Activated CD8-positive, alpha-beta T cell treated with anti-CD3 and anti-CD28 coated beads, Interleukin-2, amount 10 ng/mL, durations not matched to agents 7 days and 5 days (primary cell): ENCODE measurements at places on chromosomes 4 and X.

GRCh38 chrX:124592744-124593143 is 246.4 kb downstream of the SH2D1A start:
- H3K27me3 ChIP-seq, result no peaks in the 10 kb centered on the region
- H3K4me1 ChIP-seq, result no peaks in the 10 kb centered on the region
- H3K27ac ChIP-seq, result no peak overlapping the region
- no peaks in the 10 kb centered on the region for H3K36me3 ChIP-seq
- DNase-seq, result no peak
- no peak overlapping the region for H3K4me3 ChIP-seq

DNA sequence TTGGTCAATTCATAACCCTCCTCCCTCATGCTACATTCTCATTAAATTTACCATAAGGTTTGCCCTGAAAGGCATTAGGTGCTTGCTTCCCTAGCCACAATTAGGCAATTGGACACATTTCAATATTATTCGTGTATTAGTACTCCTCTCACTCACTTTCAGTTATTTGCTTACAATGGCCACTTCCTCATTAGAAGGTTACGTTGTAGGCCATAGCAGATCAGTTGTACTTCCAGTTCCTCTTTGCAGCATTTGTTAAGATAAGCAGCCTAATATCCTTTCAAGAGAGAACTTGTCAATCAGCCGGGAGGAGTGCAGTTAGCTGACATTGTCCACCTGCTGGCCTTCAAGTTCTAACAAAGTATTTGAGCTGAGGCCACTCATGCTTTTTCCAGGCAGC is 1017.2 kb downstream of the PCDH7 start:
- no peaks in the 10 kb centered on the region for H3K36me3 ChIP-seq
- no peak overlapping the region for H3K4me3 ChIP-seq
- no peak for DNase-seq
- H3K27ac ChIP-seq, result no peak overlapping the region

DNA sequence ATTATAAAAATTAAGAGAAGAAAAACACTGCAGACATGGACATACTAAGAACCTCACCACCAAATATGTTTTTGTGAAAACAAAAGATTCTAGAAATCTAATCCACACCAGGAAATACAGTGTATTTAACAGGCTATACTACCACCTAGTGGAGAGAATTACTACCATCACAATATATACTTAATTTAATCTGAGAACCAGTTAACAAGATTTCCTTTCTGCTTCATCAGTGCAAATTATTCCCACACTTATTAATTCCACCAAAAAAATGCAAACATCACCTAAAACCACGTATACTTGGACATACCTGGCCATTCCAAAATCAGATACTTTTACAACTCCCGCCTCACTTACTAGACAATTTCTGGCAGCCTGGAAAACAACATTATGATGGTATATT is 7.0 kb upstream of the TXK start:
- no peak overlapping the region for H3K27ac ChIP-seq
- H3K4me1 ChIP-seq, result peaks cover 49% of the 10 kb centered on the region
- H3K36me3 ChIP-seq, result peaks cover 14% of the 10 kb centered on the region
- no peaks in the 10 kb centered on the region for H3K27me3 ChIP-seq

DNA sequence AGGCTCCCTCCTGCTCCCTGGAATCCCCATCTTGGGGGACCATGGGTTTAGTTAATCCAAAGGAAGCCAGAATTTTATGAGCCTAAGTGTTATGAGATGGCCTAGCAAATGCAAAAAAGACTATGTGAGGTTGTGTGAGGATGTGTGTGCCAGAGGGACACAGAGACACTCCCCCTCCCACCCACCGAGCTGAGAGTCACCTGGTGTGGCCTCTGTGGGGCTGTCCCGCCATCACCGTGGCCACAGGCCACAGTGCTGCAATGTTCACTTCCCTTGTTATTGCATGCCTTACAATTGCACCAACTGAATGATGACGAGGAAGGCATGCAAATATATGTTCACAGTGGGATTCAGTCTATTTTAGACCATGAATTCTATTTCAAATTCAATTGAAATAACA is 601 bp upstream of the FGFBP2 start:
- peak; percentile 83 for DNase-seq
- H3K27ac ChIP-seq, result peak overlapping the region; percentile 76
- no peaks in the 10 kb centered on the region for H3K36me3 ChIP-seq

GRCh38 chr4:44038811-44039210 is 409.8 kb downstream of the KCTD8 start:
- no peaks in the 10 kb centered on the region for H3K36me3 ChIP-seq
- H3K4me1 ChIP-seq, result no peaks in the 10 kb centered on the region
- no peaks in the 10 kb centered on the region for H3K27me3 ChIP-seq
- no peak for DNase-seq
- no peak overlapping the region for H3K4me3 ChIP-seq

DNA sequence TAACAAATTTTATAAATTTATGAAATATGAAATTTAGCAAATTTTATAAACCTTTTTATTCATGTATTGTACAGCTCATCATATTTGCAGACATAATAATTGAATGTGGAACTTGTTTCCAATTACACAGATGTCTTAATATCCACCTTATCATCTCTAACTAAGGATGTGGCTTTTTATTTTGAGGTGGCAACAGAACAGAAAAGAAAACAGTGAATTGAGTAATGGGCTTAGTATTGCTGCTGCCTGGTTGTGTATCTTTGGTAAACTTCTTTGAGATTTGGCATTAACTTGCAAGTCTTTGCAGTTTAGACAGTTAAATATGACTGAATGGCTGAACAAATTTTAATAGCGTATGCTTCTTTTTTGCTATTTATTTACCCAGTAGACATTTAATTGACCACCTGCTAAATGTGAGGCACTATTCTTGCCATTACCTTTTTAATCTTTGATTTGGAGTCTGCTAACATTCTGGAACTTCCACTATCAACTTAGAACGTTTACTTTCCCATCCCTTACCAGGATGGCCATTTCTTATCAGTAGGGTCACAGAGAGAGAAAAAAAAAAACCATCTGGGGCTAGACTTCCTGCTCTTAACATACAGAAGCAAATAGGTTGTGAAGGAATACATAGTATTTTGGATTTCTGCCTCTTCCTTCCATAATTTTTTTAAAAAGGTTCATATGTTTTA is 44.8 kb downstream of the CLCN3 start:
- H3K36me3 ChIP-seq, result peaks cover 24% of the 10 kb centered on the region
- DNase-seq, result no peak
- no peak overlapping the region for H3K4me3 ChIP-seq
- no peak overlapping the region for H3K27ac ChIP-seq
- peaks cover 16% of the 10 kb centered on the region for H3K4me1 ChIP-seq

DNA sequence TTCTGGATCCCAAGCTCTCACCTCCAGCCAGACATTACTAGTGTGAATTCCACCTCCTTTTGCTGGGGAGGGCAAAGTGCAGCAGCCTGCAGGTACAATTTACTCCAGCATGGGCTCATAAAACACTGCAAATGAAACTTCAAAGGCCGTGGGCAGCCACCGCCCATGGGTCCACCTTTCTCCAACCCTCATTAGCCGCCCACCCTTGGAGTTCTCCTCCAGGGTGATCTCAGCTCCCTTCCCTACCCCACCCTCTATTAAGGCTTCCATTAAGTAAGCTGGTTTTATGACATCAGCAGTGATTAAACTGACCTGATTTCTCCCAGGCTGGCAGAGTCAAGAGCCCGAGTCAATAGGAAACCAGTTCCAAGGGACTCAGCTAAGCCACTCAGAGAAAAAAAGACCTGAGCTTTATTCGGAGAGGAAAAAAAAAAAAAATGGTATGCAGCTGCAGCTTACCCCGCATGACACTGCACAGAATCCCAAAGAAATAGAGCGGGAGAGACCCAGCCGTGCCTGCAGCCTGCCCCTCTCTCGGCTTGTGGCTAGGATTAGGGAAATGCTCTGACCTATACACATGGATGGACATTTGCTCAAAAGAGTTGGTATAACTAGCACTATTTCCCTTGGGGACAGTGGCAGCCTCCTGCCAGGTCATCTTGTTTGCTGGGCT is 319.6 kb downstream of the PTTG2 start:
- no peaks in the 10 kb centered on the region for H3K27me3 ChIP-seq
- H3K4me1 ChIP-seq, result peaks cover 18% of the 10 kb centered on the region
- H3K36me3 ChIP-seq, result no peaks in the 10 kb centered on the region
